ENCODE measurements at places on chromosomes 2 and 18.

DNA sequence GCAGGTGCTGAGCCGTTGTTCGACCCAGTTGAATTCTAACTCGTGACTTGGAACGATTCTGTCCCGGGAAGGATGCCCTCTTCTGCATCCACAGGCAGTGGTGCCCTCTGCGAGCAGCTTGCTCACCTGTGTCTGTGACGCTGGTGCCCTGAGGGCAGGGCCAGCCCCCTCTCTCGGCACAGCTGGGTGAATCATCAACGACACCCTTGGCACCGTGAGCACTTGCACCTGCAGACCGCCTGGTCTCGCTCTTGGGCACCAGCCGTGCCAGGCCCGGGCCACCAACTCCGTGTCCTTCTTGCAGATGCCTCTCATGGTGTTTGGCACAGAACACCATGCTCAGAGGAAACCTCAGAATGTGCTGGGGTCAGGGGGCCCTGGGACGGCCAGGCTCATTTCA is 75.0 kb downstream of the SLC66A2 start:
- peak; percentile 16 for DNase-seq

DNA sequence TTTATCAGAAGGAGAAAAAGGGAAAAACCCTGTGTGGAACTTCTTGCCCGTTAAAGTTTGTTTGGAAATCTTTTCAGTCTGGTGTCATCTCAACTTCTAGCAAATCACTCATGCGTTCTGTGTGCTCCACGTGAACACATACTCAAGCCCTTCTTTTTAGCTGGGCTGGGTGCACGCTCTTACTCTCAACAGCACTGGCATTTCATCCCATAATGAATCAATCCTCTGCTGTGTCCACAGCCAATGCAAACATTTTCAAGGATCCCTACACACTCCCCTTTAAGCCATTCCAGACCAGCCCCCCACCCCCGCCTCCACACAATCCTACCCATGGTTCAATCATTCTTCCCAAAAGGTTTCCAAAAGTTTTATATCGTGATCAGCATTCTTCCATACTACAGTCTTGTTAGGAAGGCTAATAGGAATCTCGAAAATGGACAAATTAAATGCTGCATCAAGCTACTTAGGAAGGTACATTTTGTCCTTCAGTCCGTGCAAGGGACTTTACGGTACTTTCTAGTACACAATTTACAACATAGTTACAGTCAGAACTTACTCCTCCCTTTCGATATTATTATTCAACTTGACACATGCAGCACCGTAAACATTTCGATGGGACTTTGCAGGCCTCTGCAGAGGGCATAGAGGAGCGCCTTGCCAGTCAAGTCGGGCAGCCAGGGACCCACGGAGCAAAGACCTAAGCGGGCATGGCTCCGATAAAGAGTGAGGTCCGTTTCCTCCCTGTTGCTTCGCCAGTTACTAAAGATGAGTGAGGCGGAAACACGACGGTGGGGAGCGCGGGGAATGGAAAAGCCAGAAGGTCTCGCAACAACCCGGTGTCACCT is 1.4 kb downstream of the PTGR3 start:
- no peak for DNase-seq

DNA sequence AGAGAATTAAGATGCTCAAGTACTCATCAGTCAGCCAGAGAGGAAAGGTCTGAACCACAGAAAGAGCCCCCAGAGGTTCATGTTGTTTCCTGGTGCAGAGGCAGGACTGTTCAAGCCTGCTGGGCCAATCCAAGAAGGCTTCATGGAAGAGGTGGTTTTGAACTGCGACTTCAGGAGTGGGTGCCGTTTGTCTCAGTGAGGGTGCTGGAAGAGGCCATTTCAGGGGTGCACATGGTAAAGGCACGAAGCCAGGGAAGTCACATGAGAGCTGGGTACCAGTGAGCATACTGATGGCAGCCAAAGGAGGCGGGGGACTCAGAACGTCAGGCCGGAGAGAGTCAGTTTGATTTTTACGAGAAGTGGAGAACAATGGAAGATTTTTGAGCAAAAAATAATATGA is 55.5 kb downstream of the EMILIN2 start:
- DNase-seq, result no peak

DNA sequence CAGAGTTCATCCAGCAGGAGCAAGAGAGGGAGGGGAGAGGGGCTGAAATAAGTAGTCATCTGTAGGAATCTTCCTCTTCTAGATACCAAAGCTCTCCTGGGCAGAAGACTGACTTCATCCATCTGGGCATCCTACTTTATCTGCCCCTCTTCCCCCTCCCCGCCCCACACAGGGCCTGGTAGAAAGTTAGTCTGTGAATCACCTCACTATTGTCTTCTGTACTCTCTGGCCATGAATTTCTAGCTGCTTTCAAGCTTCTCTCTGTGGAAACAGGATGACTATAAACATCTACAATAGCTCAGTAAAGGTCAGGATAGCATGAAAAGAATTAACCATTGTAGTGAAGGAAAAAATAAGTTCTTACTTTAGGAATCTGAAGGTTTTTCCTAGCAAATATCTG is 47.7 kb upstream of the RNU4ATAC start:
- no peak for DNase-seq

- peak; percentile 32 for DNase-seq
Measured at GRCh38 chr18:76426737-76427305, 68.2 kb downstream of the ZNF516 start.

- no peak for DNase-seq
Measured at GRCh38 chr2:205865905-205866441, 183.7 kb downstream of the NRP2 start.

DNA sequence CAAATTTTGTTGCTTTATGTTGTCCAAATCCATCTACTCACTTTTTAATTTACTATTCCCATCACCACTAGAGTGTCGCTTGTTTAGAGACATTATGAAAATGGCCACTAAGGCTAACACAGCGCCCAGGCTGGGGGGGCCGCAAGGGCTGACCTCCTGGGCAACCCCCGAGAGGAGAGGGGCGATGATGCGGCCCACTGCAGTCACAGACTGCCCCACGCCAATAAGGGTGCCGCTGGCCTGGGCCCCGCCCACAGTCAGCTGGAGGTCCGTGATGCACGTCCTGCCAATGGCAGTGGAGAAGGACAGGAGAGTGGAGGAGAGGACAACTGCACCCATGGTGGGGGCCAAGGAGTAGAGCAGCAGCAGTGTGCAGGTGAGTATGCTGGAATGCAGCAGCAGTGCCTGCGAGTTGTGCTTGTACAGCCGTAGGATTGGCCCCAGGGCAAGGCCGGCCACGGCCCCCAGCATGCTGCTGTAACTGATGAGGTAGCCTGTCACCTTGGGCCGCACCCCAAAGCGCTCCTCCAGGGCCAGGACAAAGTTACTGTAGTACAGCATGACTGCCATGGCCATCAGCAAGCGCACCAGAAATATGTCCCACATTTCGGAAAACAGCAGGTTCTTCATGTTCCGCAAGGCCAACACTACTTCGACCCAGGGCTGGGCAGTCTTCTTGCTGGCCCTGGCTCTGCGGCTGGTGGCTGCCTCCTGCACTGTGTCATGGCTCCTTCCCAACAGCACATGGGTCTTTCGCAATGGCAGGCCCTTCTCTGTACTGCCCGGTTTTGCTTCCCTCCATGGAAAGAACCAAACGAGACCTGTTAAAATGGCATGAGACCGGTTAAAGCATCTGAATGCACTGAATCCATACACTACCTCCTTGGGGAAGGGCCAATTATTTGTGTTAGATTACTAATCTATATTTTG is 43.2 kb upstream of the TMEM182 start:
- no peak for DNase-seq

DNA sequence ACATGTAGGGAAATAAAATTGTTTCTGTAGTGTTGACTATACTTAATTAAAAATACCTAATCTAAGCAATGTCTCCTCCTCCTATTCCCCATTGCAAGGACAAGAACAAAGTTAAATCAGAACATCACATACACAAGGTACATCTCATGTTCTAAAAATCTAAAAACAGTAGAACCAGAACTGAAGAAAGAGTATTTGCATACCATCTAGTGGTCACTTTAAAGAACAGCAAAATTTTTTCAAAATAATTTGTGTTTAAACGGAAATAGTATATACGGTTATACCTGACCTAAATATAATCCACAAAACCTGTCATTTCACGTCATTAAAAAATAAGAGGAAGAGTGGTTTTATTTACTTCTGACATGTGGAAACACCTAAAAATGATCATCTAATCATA is 294.3 kb upstream of the KCNH7 start:
- DNase-seq, result peak; percentile 5

- no peak for DNase-seq
Measured at GRCh38 chr18:36744261-36744876, 84.4 kb downstream of the TPGS2 start.

DNA sequence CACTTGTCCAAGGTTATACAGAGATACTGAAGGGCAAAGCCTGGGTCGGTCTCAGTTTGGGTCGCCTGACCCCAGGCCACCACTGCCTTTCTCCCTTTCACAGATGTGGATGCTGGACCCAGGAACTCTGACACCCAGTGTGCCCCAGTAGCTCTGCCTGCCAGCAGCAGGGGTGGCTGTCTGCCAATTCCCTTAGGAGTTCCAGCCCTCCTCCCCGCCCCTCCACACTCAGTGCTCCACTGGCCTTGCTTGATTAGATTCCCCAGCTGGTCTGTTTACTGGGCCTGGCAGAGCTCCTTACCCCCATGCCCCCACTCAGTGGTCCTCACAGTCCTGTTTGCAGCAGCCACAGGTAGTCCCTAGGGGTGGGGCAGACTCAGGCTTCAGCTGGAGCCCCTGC is 75.5 kb downstream of the NPAS2 start:
- DNase-seq, result no peak

DNA sequence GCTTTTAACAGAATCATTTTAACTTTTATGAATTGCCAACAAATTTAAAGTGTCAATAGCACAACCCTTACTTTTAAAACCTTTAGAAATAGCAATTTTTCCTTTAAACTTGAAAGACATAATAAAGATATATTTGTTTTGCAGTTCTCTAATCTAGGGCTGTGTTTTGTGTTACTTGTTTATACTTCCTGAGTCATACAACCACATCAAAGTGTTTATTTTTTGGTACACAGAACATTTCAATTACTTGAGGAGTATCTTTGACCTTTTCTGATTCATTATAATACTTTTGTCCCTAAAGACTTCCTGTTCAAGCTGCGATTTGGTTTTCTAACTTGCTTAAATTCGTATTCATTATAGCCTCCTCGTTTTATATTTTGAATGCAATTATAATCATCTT is 21.8 kb downstream of the TYW5 start:
- no peak for DNase-seq

DNA sequence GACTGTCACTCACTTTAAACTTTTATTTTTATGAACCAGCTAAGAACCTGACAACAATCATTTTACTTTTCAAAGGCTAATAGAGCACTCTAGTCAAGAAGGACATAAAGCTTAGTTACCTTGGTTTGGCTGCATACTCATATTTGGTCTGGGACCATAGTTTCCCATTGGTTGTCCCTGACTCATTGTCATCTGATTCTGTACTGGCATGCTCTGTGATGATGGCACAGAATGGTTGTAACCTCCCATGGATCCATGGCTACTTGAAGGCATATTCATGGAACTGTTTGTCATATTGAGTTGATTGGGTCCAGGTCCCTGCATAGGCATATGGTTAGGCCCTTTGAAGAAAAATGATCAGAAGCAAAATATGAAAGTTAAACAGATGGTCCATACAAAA is 37.9 kb downstream of the SS18 start:
- DNase-seq, result no peak

DNA sequence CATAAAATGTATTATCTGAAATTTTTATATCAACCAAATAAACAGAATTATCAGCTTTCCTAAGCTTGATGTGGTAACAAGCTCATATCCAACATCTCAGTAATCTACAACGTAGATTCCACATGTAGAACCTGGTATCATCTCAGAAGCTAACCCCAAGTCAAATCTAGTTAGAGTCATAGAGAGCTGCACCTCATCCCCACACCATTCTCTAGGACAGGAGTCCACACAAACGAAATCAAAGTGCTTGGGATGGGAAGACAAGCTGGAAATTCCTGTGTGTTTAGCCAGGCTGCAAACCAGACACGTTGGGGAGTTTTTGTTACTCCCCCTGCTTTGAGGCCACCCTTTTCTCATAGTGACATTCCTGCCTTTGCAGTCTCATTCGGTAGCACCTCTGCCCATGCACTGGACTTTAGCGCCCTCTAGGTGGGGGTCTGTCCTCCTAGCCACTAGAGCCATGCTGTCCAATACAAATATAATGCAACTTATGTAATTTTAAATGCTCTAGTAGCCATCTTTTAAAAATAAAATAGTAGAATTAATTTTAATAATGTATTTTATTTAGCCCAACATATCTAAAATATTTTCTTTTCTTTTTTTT is 28.1 kb upstream of the SATB2 start:
- DNase-seq, result peak; percentile 54

GRCh38 chr2:170745305-170745704 is 24.9 kb upstream of the ERICH2 start:
- no peak for DNase-seq

DNA sequence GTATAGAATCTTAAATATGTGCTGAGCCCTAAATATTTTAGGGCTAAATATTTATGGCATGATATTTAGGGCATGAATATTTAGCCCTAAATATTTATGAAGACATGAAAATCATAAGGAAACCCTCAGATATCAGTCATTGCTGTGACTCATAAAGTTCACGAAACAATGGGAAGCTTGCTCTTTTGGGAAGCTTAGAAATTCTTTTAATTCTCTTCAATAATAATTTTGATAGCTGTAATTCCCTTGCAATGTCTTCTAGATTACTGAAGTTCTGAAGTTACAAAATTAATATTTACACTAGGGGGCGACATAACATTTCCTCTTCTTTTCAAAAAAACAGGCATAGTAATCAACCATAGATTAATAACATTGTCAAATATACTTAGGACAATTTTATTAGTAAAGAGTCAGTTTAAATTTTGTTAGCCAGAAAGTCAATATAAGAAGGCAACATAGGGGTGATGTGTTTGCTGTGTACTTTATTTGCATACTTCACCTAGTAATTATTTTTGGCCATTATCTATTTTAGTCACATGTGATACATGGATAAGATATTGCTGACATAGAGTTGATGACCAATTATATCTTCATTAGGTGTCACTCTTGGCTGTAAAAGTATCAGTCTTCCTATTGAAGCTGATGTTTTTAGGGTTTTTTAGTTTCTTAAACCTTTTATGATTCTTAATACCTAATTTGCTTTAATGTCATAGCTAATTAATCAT is 13.2 kb downstream of the ZNF804A start:
- DNase-seq, result peak; percentile 4

DNA sequence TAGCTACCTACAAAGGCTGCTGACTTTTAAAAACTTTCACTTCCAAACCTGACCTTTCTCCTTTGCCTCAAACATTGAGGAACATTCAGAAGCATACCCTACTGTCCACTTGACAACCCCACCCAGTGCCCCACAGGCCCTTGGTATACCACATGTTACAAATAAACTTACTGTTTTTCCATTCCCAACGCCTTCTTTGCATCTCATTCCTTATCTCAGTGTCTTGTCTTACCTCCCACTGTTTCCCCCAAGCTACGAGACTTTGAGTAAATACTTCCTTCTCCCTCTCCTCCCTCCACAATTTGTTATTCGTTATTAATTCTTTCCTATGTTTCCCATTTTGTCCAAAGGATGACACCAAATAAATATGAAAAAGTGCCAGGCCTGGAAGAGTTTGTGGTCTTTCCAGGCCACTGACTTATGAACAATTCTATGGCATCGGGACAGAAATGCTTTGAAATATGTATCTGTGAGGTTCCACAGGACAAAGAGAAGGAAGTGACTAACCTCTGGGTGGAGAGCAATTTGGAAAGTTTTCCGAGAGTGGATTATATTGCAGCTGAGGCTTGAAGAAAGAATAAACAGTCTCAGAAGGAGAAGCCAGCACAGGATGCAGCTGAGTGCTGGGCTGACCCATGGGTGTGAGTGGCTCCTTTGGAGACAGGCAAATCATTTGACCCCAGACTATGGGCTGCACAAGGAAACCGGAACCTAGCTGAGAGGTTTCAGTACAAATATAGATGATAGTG is 409.0 kb downstream of the LPIN1 start:
- peak; percentile 72 for DNase-seq

Measured in RWPE1 (cell line).